ENCODE measurements at places on chromosomes 2 and 18. TPM values are rescaled to one million over a fixed set of nuclear protein-coding genes. Genes with fewer than 3 reads are reported as not detected.

Gene XIRP2
- total RNA-seq = not detected

Gene PROKR1
- not detected for total RNA-seq

Gene VAMP5
- 1.9 TPM for total RNA-seq

Gene SULT1C4
- total RNA-seq = not detected

Gene OR6B3
- not detected for total RNA-seq

Gene ADCYAP1
- 5.0 TPM for total RNA-seq

Gene CABLES1
- total RNA-seq = 11.8 TPM

Gene NLRC4
- not detected for total RNA-seq

Gene CMPK2
- total RNA-seq = not detected

Gene POTEF
- total RNA-seq = not detected

Gene FTCDNL1
- not detected for total RNA-seq

Gene ASB18
- total RNA-seq = not detected

Gene CD8B2
- not detected for total RNA-seq

Gene PLB1
- 2.4 TPM for total RNA-seq

Gene CXCR4
- total RNA-seq = not detected

Gene ABCG5
- total RNA-seq = not detected

Gene PTH2R
- not detected for total RNA-seq

Gene SCYGR8
- total RNA-seq = not detected

Gene PSD4
- 0.25 TPM for total RNA-seq

Gene C2orf74
- 1.2 TPM for total RNA-seq

Gene IL37
- total RNA-seq = not detected

Gene NT5C1B
- total RNA-seq = not detected

Gene POTEI
- total RNA-seq = not detected

Gene CHN1
- 0.34 TPM for total RNA-seq

Gene MCM6
- 72.6 TPM for total RNA-seq

Gene CYP27A1
- not detected for total RNA-seq

Gene CLEC4F
- 0.18 TPM for total RNA-seq

Gene SPR
- 55.9 TPM for total RNA-seq

Gene FBXO15
- total RNA-seq = not detected

Gene CAPN14
- not detected for total RNA-seq

Gene STK39
- not detected for total RNA-seq

Gene CXCR2
- total RNA-seq = not detected

Gene DSC1
- not detected for total RNA-seq

Gene ZNF396
- 0.25 TPM for total RNA-seq

Gene NEMP2
- total RNA-seq = 4.9 TPM

Gene NPHP1
- total RNA-seq = 12.2 TPM

Gene MPP4
- total RNA-seq = 7.4 TPM

Gene CCDC74A
- 54.1 TPM for total RNA-seq

Gene UPP2
- not detected for total RNA-seq

Gene CHAC2
- total RNA-seq = 15.7 TPM

Gene NDUFV2
- 286 TPM for total RNA-seq

Gene MERTK
- total RNA-seq = 11.3 TPM

Gene GKN1
- total RNA-seq = not detected

Gene HOXD10
- total RNA-seq = not detected

Gene TTN
- total RNA-seq = 0.88 TPM

Gene HNMT
- not detected for total RNA-seq

Measured in G401 (cell line).